Endothelial cell of umbilical vein (primary cell): ENCODE measurements at places on chromosomes 16 and 17.

DNA sequence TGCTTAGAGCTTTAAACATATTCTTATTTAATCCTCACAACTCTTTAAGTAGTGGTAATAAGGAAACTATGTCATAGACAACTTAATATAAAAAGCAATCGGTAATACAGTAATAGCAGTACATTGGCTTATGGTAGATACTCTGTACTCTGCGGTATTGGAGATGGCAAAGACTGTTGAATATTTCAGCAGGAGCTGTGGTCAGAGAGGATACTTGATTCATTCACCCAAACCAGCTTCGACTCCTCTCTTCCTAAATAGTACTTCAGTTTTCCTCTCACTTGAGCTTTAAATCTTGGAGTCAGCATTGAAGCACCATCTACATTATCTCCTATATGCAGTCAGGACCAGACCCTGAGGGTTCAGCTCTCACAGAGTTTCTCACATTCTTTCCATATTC, 169.3 kb downstream of the CYB561 start:
- no peaks in the 10 kb centered on the region for H3K27me3 ChIP-seq
- peaks cover 38% of the 10 kb centered on the region for H3K4me1 ChIP-seq
- H3K36me3 ChIP-seq: no peaks in the 10 kb centered on the region
- H3K27ac ChIP-seq: no peak overlapping the region
- no peak for DNase-seq

GRCh38 chr16:55999683-56000082, 124.5 kb upstream of the CES5A start:
- no peaks in the 10 kb centered on the region for H3K27me3 ChIP-seq
- H3K4me3 ChIP-seq: no peak overlapping the region
- no peaks in the 10 kb centered on the region for H3K36me3 ChIP-seq
- H3K4me1 ChIP-seq: no peaks in the 10 kb centered on the region
- DNase-seq: no peak
- no peak overlapping the region for H3K27ac ChIP-seq

- H3K4me1 ChIP-seq: no peaks in the 10 kb centered on the region
- no peaks in the 10 kb centered on the region for H3K36me3 ChIP-seq
- no peak overlapping the region for H3K4me3 ChIP-seq
Observed at GRCh38 chr16:49466529-49466831, 92.9 kb downstream of the C16orf78 start.

GRCh38 chr17:61338000-61338798, 61.4 kb upstream of the TBX2 start:
- H3K4me3 ChIP-seq: no peak overlapping the region
- peaks cover 4% of the 10 kb centered on the region for H3K27me3 ChIP-seq
- peaks cover 7% of the 10 kb centered on the region for H3K4me1 ChIP-seq
- DNase-seq: no peak
- H3K27ac ChIP-seq: no peak overlapping the region
- no peaks in the 10 kb centered on the region for H3K36me3 ChIP-seq

DNA sequence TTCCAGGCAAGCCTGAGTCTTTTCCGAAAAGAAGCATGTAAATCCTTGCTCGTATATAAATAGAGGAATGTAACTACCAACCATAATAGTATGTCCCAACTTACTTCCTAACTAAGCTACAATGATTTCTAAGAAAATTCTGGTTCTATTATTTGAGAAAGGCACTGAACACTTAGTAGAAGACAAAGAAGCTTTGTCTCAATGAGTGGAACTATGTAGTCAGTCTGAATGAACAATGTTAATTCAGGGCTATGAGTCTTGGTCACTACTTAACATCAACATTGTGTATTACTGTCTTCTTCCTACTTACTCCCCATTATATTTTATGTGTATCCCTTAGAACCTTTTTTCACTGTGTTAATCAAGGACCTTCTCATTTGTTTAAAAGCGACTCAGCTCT, 206.0 kb downstream of the CYB561 start:
- H3K4me1 ChIP-seq: no peaks in the 10 kb centered on the region
- no peak for DNase-seq
- no peak overlapping the region for H3K4me3 ChIP-seq

DNA sequence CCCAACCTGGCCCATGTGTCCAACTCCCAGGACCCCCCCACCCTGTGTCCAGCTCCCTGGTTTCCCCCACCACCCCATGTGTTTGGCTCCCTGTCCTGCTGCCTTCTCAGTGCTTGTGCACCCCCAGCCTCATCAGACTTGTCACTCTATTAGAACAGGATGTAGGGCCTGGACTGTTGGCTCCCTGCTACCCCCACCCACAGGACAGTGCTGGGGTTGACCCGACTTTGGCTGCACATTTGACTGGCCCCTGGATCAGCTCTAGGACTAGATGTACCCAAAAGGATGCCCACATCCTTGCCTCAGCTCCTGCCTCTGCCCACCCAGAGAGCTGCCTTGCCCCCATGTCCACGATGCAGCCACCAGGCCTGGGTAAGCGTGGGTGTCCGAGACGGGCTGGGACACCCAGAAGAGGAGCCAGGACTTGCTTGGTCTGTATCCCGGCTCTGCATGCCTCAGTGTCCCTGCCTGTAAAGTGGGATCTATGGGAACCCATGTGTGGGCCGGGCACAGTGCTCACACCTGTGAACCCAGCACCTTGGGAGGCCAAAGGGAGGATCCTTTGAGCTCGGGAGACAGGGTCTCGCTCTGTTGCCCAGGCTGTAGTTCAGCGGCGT, 1.5 kb upstream of the CCDC57 start:
- peaks cover 33% of the 10 kb centered on the region for H3K4me1 ChIP-seq
- no peak for DNase-seq
- H3K27ac ChIP-seq: no peak overlapping the region
- no peak overlapping the region for H3K4me3 ChIP-seq

DNA sequence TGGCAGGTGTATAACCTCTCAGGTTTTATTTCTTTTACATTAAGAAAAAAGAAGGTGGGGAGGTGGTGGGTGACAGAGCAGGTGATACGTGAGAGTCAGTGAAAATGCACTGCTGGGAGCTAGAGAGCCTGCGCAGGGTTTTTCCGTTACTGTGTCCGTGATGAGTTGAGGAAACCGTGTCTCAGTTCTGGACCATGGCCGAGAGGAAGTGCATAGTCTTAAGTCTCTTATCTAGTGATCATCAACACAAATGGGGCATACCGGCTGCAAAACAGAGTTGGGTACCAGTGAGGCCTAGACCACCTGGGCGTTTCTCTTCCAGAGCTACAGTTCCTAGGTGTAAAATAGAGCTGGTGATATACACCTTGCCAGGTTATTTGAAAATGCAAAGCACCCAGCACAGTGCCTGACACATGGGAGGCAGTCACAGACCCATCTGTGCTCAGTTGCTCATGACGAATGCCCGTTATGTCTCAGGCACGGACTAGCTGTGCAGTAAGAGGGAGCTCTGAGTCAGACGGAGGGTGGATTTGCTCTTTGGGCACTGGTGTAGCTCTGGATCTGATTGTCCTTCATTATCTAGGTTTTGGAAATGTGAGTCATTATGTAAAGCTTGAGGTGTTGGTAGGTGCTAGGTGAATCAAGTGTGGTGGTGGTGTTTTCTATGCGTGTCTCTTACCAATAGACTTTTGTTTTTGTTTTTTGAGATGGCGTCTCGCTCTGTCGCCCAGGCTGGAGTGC, 60.9 kb downstream of the RPTOR start:
- H3K27me3 ChIP-seq: no peaks in the 10 kb centered on the region
- DNase-seq: no peak
- H3K4me3 ChIP-seq: no peak overlapping the region
- no peaks in the 10 kb centered on the region for H3K4me1 ChIP-seq
- no peaks in the 10 kb centered on the region for H3K36me3 ChIP-seq

DNA sequence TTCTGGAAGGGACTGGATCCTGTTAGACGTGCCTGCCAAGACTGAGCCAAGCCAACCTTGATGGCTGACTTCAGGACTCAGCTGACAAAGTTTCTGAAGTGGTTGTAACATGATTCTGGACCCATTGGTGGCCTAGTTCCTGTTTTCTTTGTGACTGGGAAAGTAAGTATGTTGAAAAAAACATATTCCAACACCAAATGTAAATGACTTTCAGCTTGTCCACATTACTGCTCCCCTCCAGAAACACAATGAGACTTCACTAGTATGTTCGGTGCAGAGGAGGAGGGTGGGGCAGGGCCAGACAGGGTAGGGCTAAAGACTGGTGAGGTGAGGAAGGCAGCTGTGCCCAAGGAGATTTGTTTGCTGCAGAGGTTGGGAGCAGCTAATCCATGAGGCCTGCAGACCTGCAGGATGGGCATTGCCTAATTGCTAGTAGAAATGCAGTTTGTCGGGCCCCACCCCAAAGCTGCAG, 26.4 kb downstream of the NMT1 start:
- no peaks in the 10 kb centered on the region for H3K27me3 ChIP-seq
- H3K27ac ChIP-seq: no peak overlapping the region
- H3K4me1 ChIP-seq: peaks cover 8% of the 10 kb centered on the region
- no peak for DNase-seq
- peaks cover 35% of the 10 kb centered on the region for H3K36me3 ChIP-seq

DNA sequence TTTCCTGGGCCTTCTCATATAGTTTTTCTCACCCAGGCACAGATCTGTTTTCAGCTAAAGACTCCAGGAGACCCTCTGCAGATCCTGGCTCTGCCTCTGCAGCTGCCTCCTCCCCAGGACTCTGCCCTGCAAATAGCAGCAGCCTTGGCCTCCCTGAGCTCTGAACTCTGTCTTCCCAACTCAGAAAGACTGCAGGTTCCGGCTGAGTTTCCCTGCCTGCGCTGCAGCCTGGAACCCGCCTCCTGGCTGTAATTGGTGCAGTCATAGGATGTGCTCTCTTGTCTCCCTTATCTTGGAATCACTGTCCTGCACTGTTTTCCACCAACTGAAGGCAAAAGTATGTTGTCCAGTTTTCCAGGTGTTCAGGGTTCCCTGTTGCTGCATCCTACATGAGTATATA, 14.3 kb upstream of the DNASE1 start:
- no peak for DNase-seq
- H3K4me3 ChIP-seq: no peak overlapping the region
- H3K36me3 ChIP-seq: peaks cover 2% of the 10 kb centered on the region
- no peak overlapping the region for H3K27ac ChIP-seq
- H3K27me3 ChIP-seq: no peaks in the 10 kb centered on the region

- no peaks in the 10 kb centered on the region for H3K36me3 ChIP-seq
- H3K4me1 ChIP-seq: peaks cover 12% of the 10 kb centered on the region
- H3K27me3 ChIP-seq: peaks cover 10% of the 10 kb centered on the region
Observed at GRCh38 chr16:66949472-66949871, 11.6 kb upstream of the CES3 start.

DNA sequence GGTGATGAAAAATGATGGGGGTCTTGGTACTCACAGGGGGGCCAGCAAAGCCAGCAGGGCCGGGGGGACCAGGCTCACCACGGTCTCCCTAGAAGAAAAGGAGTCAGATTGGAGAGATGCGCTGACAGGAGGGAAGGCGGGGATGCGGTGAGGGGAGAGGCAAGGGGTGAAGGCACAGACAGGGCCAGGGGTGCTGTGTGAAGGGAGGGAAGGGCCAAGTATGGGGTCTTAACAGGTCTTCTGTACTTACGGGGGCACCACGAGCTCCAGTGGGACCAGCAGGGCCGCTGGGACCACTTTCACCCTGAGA, 11.2 kb downstream of the COL1A1 start:
- H3K27me3 ChIP-seq: no peaks in the 10 kb centered on the region
- DNase-seq: no peak
- no peak overlapping the region for H3K4me3 ChIP-seq
- no peaks in the 10 kb centered on the region for H3K36me3 ChIP-seq

GRCh38 chr17:3798273-3799180, 2.5 kb downstream of the ITGAE start:
- no peaks in the 10 kb centered on the region for H3K36me3 ChIP-seq
- H3K27me3 ChIP-seq: no peaks in the 10 kb centered on the region
- DNase-seq: no peak
- no peak overlapping the region for H3K4me3 ChIP-seq

GRCh38 chr17:6599364-6599763, 41.1 kb downstream of the KIAA0753 start:
- H3K27ac ChIP-seq: no peak overlapping the region
- DNase-seq: peak; percentile 86
- no peaks in the 10 kb centered on the region for H3K4me1 ChIP-seq
- H3K27me3 ChIP-seq: no peaks in the 10 kb centered on the region
- H3K36me3 ChIP-seq: peaks cover 18% of the 10 kb centered on the region

DNA sequence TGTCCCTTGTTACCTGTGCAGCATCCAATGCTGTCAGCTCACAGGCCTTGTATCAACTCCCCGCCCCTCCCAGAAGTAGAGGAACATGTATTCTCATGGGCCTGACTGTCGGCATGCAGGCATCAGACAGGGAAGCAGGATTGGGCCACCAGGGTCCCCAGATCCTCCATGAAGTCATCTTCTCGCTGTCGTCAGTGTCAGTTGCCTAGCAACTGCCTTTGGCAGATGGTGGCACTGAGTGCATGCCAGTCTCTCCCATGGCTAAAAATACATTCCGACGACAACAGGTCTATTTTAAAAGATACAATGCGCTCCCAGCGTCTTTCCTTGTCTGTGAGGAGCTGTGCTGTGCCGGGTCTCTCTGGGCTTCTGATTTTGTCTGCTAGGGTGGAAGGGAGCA, 36.8 kb upstream of the CES5A start:
- no peak for DNase-seq
- H3K4me3 ChIP-seq: no peak overlapping the region
- no peak overlapping the region for H3K27ac ChIP-seq
- no peaks in the 10 kb centered on the region for H3K27me3 ChIP-seq

- no peak overlapping the region for H3K4me3 ChIP-seq
- H3K36me3 ChIP-seq: no peaks in the 10 kb centered on the region
- no peak overlapping the region for H3K27ac ChIP-seq
- DNase-seq: no peak
Observed at GRCh38 chr17:69646729-69647128, 232.2 kb downstream of the MAP2K6 start.

DNA sequence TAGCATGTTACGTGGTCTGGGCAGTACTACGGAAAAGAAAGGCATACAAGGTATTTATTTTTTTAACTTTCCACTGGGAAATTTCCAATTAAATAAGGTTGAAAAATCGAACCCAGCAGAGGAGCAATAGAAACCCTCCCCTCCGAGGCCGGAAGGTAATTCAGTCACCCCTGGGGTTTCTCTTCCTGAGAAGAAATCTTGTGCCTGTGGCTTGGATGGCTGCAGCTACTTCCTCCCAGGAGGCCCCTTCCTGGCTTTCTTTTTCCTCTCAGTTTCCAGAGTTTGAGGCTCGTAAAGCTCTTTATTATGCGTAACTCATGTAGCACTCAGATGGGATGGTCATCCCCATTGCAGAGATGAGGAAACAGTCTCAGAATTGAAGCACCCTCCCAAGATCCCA, 140.3 kb downstream of the ASIC2 start:
- H3K4me1 ChIP-seq: no peaks in the 10 kb centered on the region
- no peaks in the 10 kb centered on the region for H3K36me3 ChIP-seq
- no peak for DNase-seq
- no peaks in the 10 kb centered on the region for H3K27me3 ChIP-seq
- no peak overlapping the region for H3K4me3 ChIP-seq

- H3K27ac ChIP-seq: no peak overlapping the region
- no peak overlapping the region for H3K4me3 ChIP-seq
- H3K4me1 ChIP-seq: no peaks in the 10 kb centered on the region
- no peaks in the 10 kb centered on the region for H3K36me3 ChIP-seq
- H3K27me3 ChIP-seq: no peaks in the 10 kb centered on the region
Observed at GRCh38 chr17:11610999-11611566, 12.8 kb downstream of the DNAH9 start.
